ENCODE measurements at places on chromosomes 12 and 14. TPM values are rescaled to one million over a fixed set of nuclear protein-coding genes. Genes with fewer than 3 reads are reported as not detected.

The ERGIC2 gene
- total RNA-seq: 115 TPM

The SOAT2 gene
- total RNA-seq: not detected

The AEBP2 gene
- total RNA-seq: 13.4 TPM

The GARIN6 gene
- not detected for total RNA-seq
